ENCODE measurements at places on chromosomes 3 and 15. TPM values are rescaled to one million over a fixed set of nuclear protein-coding genes. Genes with fewer than 3 reads are reported as not detected.

MAP6D1 gene
- total RNA-seq, result 4.4 TPM

COL8A1 gene
- 58.4 TPM for total RNA-seq

SMCO1 gene
- total RNA-seq, result not detected

- peak; percentile 66 for ATAC-seq
Measured at GRCh38 chr3:12875857-12876836, 34.8 kb upstream of the RPL32 start.

DNA sequence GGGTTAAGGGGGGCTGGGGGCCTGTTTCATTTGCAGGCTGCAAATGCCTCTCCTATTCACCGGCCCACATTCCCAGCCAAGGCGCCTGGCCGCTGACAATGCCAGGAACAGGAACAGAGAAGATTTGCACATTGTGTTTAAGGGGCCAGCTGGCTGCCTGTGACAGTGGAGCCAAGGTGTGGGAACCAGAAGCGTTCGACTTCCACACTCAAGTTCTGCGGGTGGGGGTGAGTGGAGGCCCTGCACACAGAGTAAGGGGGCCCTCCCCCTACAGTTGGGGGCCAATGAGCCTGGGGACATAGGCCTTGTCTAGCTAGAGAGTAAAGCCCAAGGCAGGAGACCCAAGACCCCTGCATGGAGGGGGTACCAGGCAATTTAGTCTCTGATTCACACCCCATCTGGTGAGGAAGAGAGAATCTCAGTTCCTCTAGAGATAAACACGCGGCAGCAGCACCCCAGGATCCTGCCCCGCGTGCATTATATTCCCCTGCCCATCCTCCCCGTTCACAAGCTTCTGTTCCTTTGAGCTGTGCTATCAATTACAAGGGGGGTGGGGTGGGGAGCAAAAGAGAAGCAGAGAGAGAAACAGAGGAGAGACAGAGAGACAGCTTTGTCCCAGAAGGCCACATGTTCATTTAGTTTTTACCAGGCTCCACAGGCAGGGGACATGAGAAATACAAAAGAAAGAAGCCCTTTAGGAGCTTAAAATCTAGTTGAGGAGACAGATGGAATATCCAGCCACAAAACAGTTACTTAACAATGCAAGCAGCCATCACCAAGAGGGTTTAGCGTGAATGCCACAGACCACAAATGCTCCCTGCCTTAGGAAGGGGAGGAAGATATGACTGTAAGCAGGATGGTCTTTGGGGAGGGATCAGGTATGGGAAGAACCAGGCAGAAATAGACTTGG lies 9.2 kb downstream of the IGDCC3 start:
- ATAC-seq, result no peak

GRCh38 chr15:66747223-66747622 lies 45.2 kb downstream of the SMAD6 start:
- no peak for ATAC-seq

GRCh38 chr3:191158247-191158646 lies 40.8 kb upstream of the OSTN start:
- no peak for ATAC-seq

GRCh38 chr3:53921296-53921695 lies 29.6 kb upstream of the SELENOK start:
- ATAC-seq, result no peak

- no peak for ATAC-seq
Measured at GRCh38 chr3:97306226-97306625, 458.3 kb upstream of the ARL6 start.

DNA sequence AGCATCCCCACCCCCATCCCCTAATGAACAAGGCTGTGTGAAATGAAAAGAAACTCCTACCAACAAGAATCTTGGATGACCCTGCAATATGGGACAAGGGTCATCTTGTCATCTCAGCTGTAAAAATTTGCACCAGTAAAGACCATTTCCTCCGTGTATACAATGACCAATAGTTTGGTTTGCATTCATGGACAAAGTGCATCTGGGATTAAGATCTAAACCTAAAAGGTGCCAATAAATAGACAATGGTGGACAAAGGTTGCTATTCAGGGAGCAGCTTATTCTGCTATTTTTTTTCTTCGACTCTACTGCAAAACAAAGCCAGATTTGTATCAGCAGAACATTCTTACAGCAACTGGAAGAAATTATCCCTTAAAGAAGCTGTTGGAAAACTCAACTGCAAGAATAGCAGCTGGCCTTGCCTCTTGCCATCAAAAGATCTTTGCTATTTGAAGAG lies 8.0 kb downstream of the MGLL start:
- no peak for ATAC-seq

DNA sequence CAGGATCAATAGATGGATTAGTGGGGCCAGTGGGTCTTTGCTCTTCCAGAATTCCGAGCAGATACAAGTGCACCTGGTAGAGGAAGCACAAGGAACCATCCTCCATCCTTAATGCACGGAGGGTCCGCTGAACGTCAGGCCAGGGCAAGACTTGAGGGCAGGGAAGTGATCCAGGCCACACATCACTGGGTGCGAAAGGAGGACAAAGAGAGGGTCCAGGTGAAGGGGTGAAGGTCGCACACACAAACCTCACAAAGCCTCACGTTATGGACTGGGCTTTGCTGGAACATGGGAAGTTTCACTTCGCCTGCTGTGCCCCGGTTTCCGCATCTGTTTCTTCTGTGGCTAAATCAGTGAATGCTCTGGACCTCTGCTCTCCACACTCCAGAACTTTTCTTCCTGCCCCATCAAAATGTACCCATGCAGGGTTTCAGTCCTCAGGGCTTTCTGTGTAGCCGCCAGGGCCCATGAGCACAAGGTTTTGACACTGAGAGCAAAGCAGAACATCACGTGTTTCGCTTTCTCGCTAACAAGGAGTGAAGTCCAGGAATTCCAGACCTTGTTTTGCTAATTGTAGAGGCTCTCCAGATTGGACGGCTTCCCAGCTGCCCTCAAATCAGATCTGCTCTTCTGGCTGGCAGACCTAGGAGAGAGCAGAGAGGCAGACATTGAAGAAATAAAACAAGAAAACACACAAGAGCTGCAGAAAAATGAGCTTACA lies 56.3 kb downstream of the KLF15 start:
- peak; percentile 87 for ATAC-seq

- no peak for ATAC-seq
Measured at GRCh38 chr3:99256788-99257187, 355.3 kb upstream of the DCBLD2 start.

DNA sequence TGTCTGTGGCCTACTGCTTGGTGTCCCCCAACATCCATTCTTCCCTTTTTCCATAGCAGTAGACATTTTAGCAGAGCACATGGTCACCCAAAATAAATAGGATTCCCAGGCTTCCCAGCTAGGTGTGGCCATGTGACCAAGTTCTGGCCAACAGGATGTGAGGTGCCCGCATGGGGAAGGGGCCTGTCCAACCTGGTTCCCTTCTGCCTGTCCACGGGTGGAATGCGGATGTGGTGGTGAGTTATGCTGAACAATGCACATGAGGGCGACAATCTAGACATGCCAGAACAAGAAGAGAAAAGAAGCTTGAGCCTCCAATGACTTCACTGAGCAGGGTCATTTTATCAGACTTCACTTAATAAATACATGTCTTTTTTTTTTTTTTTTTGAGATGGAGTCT lies 77.6 kb upstream of the DLG1 start:
- ATAC-seq, result no peak

GRCh38 chr15:78993931-78994530 lies 49.2 kb upstream of the CTSH start:
- ATAC-seq, result no peak

GRCh38 chr3:170745211-170745718 lies 124.7 kb downstream of the RPL22L1 start:
- ATAC-seq, result no peak

GRCh38 chr3:153159771-153160397 lies 2.1 kb upstream of the RAP2B start:
- no peak for ATAC-seq

UROC1 gene
- total RNA-seq, result not detected

DNA sequence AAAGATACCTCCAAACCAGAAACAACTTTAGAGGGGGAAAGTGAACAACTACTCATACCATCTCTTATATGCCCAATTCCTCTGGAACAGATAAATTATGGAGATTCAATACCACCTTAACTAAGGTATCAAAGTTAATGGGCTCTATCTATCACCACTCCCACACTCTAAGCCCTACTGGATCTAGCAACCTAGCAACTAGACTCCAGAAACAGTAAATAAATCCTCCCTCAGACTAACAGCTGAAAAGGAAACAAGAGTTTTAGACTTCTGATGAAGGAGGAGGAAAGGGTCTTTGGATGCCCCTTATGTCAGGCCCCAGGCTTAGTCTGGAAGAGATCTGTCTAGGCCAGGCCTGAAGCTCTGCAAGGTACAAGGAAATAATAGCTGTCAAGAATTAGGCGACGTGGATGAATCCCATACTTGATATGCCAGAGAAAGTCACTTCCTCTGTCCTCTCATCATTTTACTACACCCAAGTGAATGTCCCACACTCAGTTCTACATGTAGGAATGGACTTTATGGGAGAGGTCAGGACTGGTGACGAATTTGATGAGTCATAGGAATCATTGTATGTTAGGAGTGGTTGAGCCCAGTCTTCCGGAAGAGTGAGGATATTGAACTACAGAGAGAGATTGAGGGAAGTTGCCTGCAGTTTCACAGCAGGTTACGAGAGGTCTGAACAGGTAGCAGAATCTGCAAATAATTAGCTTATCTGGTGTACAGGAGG lies 113.8 kb downstream of the AKAP13 start:
- peak; percentile 82 for ATAC-seq

Measured in gastroesophageal sphincter (tissue), 4 donors.